ENCODE measurements at places on chromosomes 11 and 22.
A peak's percentile ranks its signal among the peaks of the same experiment; 100 is the strongest.

DNA sequence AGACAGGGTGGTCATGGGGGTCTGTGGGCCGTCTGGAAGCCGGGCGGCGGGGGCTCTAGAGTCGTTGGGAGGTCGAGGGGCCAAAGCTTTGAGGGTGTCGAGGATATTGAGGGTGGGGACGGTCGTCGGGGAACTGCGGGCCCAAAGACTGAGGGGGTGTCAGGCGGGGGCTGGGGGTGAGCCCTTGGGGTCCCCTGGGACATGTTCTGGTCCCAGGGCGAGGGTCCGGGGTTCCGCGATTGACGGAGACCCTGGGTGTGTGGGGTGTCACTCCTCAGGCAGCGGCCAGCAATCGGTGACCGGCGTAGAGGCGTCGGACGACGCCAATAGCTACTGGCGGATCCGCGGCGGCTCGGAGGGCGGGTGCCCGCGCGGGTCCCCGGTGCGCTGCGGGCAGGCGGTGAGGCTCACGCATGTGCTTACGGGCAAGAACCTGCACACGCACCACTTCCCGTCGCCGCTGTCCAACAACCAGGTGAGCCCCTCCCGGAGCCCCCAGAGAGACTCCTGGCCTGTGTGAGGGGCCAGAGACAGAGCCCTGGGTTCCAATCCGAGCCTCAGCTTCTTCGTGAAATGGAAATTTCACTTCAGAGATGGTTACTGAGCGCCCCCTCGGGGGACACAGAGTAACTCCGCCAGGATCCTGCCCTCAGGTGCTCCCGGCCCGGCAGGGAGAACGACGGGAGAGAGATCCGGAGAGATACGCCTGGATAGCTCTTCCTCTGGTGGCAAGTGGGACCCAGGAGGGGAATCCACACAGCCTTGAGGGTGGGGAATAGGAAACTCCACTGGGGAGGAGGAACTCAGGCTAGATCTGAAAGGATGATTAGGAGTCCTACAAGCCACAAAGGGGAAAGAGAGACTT is 714 bp downstream of the SDF2L1 start:
- peak overlapping the region; percentile 85 for H3K27ac ChIP-seq
- H3K36me3 ChIP-seq = no peaks in the 10 kb centered on the region
- H3K27me3 ChIP-seq = no peaks in the 10 kb centered on the region
- peak overlapping the region; percentile 96 for H3K4me3 ChIP-seq
- DNase-seq = peak; percentile 71
- H3K4me1 ChIP-seq = peaks cover 28% of the 10 kb centered on the region

DNA sequence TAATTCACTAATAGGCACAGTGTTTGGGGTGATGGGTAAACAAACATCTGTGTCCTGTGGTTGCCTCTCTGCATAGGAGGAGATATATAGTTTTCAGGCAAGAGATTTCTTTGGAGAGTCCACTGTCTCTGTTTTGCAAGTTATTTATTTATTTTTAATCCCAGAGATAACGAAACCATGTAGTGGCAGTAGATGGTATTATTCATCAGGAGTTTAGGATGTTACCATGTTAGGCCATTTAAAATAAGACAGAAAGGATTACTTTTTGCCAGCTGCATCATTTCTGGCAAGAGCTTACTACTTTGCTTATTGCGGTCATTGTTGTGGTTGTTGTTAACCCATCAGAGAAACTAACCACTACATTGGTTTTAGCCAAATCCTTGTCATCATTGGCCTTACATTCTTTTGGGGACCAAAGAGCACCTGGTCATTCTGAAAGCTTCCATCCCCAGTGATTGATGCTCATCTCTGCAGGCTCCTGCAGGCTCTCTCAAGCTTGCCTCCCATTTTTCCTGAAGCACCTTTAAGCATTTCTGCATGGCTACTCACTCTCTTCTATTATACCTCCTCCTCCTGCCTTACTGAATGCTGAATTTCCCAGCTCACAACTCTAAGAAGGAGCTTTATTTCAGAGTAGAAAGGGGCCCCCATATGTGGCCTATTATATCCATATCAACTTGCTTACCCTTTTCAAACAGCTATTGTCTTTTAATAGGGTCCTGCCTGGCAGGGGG is 84.4 kb downstream of the CSTPP1 start:
- H3K4me3 ChIP-seq = no peak overlapping the region
- no peaks in the 10 kb centered on the region for H3K27me3 ChIP-seq
- H3K27ac ChIP-seq = no peak overlapping the region

DNA sequence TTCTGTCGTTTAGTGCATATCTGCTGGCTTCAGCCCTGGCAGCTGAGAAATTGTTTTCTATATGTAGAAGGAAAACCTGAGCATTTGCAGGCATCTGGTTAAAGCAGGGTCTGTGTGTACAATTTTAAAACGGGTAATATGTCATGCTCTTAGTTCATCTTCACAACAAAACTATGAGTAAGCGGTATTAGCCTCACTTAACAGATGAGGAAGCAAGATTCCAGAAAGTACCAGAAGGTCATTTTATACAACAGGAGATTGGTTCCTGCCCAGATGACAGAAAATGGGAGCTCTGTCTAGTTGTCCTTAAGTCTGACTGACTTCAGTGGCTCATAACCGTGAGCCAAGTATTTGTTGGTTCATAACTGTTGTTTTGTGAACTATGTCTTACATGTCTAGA is 1.1 kb downstream of the TIMM10B start:
- H3K27ac ChIP-seq = peak overlapping the region; percentile 53
- peak overlapping the region; percentile 88 for H3K4me3 ChIP-seq
- H3K36me3 ChIP-seq = peaks cover 7% of the 10 kb centered on the region
- DNase-seq = no peak
- no peaks in the 10 kb centered on the region for H3K27me3 ChIP-seq

GRCh38 chr11:94020777-94021481 is at the start of gene HEPHL1:
TSS of gene HEPHL1 (plus strand) at chr11:94021354. CDS start at chr11:94021369, 15 bp downstream.
- no peak within 1 kb of the TSS for H3K4me3 ChIP-seq
- no peaks in the 10 kb centered on the region for H3K36me3 ChIP-seq
- H3K27ac ChIP-seq = no peak within 1 kb of the TSS
- H3K27me3 ChIP-seq = no peaks in the 10 kb centered on the region
- DNase-seq = no peak
- no peaks in the 10 kb centered on the region for H3K4me1 ChIP-seq

GRCh38 chr22:41505511-41506220 is 36.7 kb downstream of the ACO2 start:
- no peak overlapping the region for H3K27ac ChIP-seq
- no peak overlapping the region for H3K4me3 ChIP-seq
- no peaks in the 10 kb centered on the region for H3K4me1 ChIP-seq
- H3K36me3 ChIP-seq = peaks cover 2% of the 10 kb centered on the region
- DNase-seq = no peak

- H3K36me3 ChIP-seq = no peaks in the 10 kb centered on the region
- H3K4me3 ChIP-seq = no peak overlapping the region
- no peaks in the 10 kb centered on the region for H3K27me3 ChIP-seq
Observed at GRCh38 chr22:30277547-30278344, 11.1 kb upstream of the OSM start.

DNA sequence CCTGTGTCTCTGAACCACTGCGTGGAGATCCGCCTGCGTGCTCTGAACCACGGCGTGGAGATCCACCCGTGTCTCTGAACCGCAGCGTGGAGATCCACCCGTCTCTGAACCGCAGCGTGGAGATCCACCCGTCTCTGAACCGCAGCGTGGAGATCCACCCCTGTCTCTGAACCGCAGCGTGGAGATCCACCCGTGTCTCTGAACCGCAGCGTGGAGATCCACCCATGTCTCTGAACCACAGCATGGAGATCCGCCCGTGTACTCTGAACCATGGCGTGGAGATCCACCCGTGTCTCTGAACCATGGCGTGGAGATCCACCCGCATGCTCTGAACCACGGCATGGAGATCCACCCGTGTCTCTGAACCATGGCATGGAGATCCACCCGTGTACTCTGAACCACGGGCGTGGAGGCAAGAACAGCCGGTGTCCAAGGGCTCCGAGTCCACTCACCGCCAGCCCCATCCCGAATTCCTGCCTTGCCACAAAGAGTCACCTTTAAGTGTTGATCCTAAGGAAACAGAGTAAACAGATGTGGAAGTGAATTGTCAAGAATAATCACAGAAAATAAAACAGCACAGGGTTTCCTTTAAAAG is 659.4 kb downstream of the BRD1 start:
- H3K27ac ChIP-seq = no peak overlapping the region
- DNase-seq = no peak

DNA sequence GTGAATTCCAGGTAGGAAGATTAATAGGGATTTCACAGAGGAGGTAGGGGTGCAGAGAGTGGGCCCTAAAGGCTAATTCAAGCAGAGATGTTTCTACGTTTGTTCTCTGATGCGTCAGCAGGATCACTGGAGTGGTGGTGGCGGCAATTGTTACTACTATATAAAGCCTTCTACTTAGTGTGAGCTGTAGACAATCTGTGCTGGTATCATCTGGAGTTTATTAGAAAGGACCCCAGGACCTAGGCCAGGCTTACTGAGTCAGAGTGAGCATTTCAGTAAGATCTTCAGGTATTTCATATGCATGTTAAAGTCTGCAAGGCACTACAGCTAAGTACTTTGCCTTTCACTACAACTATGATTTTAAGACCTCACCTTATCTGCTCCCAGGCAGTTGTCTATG is 59.5 kb downstream of the USP35 start:
- H3K36me3 ChIP-seq = no peaks in the 10 kb centered on the region
- peaks cover 6% of the 10 kb centered on the region for H3K4me1 ChIP-seq
- DNase-seq = no peak
- no peak overlapping the region for H3K27ac ChIP-seq
- no peaks in the 10 kb centered on the region for H3K27me3 ChIP-seq

DNA sequence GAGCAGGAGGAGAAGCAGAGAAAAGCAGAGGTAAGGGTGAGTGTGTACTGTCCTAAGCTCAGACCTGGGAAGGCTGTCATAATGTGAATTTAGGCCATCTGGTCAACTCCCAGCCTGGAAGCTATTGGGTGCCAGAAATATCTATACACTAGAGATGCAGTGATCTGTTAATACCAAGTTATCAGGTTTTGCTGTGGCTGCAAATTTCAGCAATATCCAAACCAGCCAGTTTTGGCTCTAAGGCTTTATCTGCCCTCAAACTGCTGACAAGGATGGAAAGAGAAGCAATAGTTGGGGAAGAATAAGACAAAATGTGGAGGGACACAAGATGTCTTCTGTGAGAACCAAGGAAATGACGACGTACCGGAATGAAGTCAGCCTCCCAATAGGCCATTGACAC is 62.9 kb downstream of the CYB5R2 start:
- H3K27me3 ChIP-seq = no peaks in the 10 kb centered on the region
- DNase-seq = no peak
- peak overlapping the region; percentile 21 for H3K27ac ChIP-seq
- no peak overlapping the region for H3K4me3 ChIP-seq
- peaks cover 66% of the 10 kb centered on the region for H3K4me1 ChIP-seq

GRCh38 chr22:21003782-21004181 is 1.9 kb upstream of the THAP7 start:
- peaks cover 9% of the 10 kb centered on the region for H3K4me1 ChIP-seq
- H3K27ac ChIP-seq = no peak overlapping the region
- no peaks in the 10 kb centered on the region for H3K27me3 ChIP-seq
- DNase-seq = no peak

DNA sequence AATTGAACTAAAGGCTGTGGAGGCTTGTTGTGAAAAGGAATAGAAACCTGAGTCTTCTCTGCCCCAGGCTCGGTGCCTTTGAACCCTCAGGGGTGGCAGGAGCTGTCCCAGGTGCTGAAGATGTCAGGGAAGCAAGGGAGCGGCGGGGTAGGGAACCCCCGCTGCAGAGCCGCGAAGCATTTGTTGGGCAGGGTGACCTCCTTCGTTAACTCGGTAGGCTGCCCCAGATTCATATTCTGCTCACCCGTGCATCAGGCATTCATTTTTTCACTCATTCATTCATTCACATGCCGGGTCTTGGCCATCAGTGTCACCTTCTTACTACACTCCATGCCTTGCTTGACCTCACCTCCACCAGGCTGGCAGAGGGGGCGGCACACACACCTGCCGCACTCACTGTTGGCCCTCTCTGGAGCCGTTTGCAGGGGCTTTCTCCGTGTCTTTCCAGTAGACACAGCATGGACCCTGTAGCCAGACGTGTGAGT is 618.9 kb downstream of the BRD1 start:
- no peak overlapping the region for H3K4me3 ChIP-seq
- no peak overlapping the region for H3K27ac ChIP-seq
- DNase-seq = no peak
- no peaks in the 10 kb centered on the region for H3K27me3 ChIP-seq
- no peaks in the 10 kb centered on the region for H3K4me1 ChIP-seq
- H3K36me3 ChIP-seq = no peaks in the 10 kb centered on the region

DNA sequence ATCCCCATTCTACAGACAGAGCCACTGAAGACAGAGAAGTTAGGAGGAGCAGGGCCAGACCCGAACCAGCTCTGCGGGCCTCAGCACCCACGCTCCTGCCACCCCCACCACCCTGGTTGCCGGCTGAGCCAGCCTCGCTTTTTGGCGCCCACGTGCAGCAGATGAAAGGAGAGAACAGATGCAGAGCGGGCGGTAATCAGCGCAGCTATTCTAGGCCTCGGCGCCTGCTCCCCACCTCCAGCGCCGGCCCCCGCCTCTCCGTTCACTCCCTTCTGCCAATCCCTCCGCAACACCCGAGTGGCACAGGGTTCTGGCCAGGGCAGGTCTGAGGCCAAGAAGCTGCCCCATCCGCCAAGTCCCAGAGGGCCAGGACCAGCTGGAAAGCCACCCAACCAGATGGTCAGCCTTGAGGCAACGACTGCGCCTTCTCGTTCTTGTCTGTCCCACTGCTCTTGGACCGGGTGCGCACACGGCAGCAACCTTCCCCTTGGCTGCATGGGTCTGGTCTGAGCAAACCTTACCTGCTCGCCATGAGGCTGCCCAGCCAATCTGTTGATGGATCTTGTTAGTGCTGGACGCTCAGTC is 16.8 kb downstream of the DNAL4 start:
- no peaks in the 10 kb centered on the region for H3K36me3 ChIP-seq
- H3K4me3 ChIP-seq = no peak overlapping the region

- no peaks in the 10 kb centered on the region for H3K27me3 ChIP-seq
- H3K36me3 ChIP-seq = no peaks in the 10 kb centered on the region
- DNase-seq = no peak
- H3K27ac ChIP-seq = no peak overlapping the region
- H3K4me3 ChIP-seq = no peak overlapping the region
- H3K4me1 ChIP-seq = no peaks in the 10 kb centered on the region
Observed at GRCh38 chr11:88313441-88313840, 24.1 kb downstream of the CTSC start.

DNA sequence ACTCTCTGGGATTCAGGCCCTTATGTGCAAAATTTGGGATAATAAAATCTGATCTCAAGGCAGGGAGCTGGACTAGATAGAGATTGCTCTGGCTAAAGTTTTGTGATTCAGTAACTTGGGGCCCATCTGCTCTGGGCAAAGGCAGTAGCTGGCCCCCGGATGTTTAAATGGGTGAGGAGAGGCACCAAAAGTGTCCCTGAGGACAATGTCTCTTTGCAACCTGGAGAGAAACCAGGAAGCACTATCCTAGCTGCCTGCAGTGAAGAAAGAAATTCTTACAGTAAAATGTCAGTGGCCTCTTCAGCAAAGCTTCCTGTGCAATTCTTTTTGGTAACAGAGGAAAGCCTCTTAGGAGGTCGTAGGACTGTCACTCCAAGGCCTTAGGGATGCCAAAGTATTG is 54.6 kb upstream of the BARX2 start:
- H3K4me1 ChIP-seq = peaks cover 69% of the 10 kb centered on the region
- H3K36me3 ChIP-seq = no peaks in the 10 kb centered on the region
- no peak for DNase-seq
- H3K4me3 ChIP-seq = no peak overlapping the region
- H3K27ac ChIP-seq = no peak overlapping the region

All from Caco-2 (cell line).